ENCODE measurements at places on chromosomes 11 and 22. TPM values are rescaled to one million over a fixed set of nuclear protein-coding genes. Genes with fewer than 3 reads are reported as not detected.

Gene MS4A6A
- total RNA-seq, result not detected

Gene CLMP
- total RNA-seq, result 34.1 TPM

Gene PGA4
- total RNA-seq, result not detected

Gene NOX4
- 0.64 TPM for total RNA-seq

Gene SOX10
- total RNA-seq, result not detected

Gene IFITM5
- not detected for total RNA-seq

Gene EED
- total RNA-seq, result 8.7 TPM

Gene CHST1
- under 0.01 TPM for total RNA-seq

Gene CHADL
- 1.4 TPM for total RNA-seq

Gene TRIM49
- total RNA-seq, result not detected

Gene PRR33
- total RNA-seq, result not detected

Gene ANO5
- total RNA-seq, result under 0.01 TPM

Gene SWAP70
- 27.2 TPM for total RNA-seq

Gene CCDC81
- not detected for total RNA-seq

Gene SERPIND1
- total RNA-seq, result not detected

Gene ANGPTL5
- total RNA-seq, result not detected

Gene TIGD3
- under 0.01 TPM for total RNA-seq

Gene INS
- not detected for total RNA-seq

Gene KRTAP5-8
- total RNA-seq, result 0.24 TPM

Gene RANGAP1
- 56.9 TPM for total RNA-seq

Gene CARD16
- 2.2 TPM for total RNA-seq

Gene HTR3A
- total RNA-seq, result not detected

Gene SCGB1C1
- not detected for total RNA-seq

Gene CDON
- 2.9 TPM for total RNA-seq

Gene GDPD4
- total RNA-seq, result not detected

Gene CHKB
- total RNA-seq, result 23.7 TPM

Gene ART5
- not detected for total RNA-seq

Gene P2RY6
- 0.21 TPM for total RNA-seq

Gene NRGN
- total RNA-seq, result not detected

Gene MUC2
- total RNA-seq, result not detected
